ENCODE measurements at places on chromosomes 2 and 18.

DNA sequence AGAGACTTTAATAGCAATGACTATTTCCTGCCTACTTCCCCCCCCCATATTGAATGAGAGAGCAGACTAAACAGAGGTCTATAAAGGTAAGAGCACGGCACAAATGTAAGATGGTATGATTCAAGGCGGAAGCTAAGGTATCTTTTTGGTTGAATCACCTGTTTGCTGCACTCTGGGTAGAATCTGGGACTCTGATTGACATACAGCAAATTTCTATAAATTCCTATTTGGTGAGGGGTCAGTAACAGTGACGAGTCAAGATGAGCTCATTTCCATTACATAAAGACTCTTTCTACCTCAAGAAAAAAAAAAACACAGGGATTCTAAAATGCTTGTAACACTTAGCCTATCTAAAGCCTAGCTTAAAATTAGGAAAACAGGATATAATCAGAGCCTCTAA is 297.3 kb downstream of the TNS1 start:
- no peak for DNase-seq

DNA sequence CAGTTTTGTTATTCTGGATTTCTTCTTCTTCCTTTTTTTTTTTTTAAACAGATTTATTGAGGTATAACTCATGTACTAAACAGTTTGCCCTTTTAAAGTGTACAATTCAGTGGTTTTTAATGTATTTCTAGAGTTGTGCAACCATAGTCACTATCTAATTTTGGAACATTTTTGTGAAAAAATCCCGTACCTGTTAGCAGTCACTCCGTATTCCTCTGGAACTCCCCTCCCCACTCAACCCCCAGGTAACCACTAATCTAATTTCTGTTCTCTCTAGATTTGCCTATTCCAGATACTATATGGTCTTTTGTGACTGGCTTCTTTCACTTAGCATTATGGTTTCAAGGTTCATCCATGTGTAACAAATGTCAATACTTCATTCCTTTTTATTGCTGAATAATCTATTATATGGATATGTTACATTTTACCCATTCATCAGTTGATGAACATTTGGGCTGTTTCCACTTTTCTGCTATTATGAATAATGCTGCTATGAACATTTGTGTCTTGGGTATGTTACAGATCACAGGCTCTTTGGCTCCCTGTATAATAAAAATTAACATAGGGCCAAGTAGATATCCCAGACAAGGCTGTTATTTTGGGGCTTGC is 21.9 kb downstream of the EHBP1 start:
- no peak for DNase-seq

DNA sequence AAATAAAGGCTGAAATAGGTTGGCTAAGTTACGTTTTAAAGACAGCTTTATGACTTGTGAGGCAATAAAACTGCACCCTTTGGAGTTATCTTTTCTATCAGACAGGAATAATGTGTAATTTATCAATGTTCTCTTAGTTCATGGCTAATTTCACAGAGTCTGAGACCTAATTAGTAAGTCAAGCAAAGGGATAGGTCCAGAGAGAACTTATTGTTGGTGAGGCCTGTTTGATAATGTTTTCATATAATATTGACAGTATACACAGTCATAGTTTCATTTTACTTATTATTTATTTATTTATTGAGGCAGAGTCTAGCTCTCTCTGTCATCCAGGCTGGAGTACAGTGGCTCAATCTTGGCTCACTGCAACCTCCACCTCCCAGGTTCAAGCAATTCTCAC is 1.9 kb upstream of the IL36RN start:
- DNase-seq, result no peak

- no peak for DNase-seq
These were observed 173.1 kb downstream of the SEPTIN10 start for GRCh38 chr2:109440499-109441156.

DNA sequence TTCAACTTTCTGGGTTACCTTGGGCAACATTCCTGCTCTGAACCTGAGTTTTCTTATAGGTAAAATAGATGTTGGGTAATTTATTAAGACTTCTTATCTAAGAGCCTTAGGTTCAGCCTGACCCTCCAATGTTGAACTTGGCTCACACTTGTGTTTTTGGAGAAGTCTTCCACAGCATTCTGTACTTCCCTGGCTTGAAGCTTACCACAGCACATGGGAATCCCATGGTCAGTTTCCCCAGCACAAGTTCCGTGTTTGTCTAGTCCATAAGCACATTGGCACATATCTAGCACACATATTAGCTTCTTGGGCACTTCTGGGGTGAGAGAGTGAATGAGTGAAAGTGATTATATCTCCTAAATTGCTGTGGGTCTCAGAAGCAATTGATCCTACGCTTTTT is 782.5 kb upstream of the HS6ST1 start:
- no peak for DNase-seq

GRCh38 chr2:77488141-77488540 is 34.0 kb downstream of the LRRTM4 start:
- no peak for DNase-seq

DNA sequence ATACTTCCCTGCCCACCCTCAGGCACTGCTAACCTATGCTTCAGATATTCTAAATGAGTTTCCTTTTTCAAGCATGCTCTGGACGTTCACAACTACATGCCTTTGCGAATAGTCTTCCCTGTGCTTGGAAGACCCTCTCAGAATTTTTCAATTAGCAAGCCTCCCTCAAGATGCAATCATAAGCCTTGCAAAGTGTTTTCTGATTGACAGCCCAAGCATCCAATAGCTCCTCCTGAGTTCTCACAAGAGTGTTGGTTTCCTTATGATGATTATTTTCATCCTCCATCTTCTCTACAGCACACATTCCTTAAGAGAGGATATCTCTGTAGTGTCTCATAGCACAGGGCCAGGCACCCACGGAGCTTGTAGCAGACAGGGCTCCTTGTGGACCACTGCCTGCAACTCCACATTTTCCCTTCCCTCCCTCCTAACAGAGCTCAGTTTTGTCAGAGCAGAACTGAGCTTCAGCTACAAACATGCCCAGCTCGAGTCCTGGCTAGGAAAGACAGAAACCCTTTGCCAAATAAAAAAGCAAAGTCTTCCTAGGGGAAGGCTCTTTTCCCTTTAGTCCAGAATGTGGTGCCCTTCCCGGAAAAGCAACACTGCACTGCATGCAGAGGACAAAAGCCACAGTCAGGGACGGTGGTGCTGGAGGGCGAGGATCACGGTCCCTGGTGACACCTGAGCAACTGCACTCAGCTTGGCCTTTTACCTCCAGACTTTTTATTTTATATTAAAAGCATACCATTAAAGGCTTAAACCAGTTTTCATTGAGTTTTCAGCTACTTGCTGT is 819.8 kb upstream of the ID2 start:
- DNase-seq, result no peak

DNA sequence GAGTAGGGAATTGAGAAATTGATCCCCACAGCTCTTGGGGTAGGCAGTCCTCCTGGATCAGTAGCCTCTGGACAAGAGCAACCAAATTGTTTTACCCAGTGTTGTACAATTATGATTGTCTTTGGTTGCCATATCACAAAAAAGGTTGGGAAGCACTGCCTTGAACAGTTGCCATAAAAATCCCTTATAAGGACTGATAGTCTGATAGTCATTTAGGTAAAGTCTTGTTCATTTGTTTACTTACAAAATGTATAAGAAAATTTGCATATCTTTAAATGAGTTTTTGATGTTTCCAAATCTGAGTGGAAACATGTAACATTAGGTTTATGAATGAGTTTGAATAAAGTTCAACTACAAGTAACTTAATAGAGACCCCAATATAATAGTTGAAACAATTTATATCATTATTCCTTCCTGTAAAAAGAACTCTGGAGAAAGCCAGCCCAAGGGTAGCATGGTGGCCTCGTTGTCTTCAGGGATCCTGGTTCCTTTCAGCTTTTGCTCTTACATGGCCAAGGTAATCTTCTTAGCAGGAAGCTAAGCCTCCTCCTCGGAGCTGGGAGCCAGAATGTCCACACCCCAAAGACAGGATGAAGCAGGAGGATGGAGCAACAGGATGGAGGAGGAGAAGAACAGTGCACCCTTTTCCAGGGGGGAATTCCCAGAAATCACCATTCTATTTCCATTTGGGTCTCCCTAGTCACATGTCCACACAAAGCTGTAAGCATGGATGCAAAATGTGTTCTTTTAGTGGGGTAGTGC is 35.7 kb upstream of the NEMP2 start:
- no peak for DNase-seq
